Amygdala (tissue), 56 donors: ENCODE measurements at places on chromosomes 4 and X.

DNA sequence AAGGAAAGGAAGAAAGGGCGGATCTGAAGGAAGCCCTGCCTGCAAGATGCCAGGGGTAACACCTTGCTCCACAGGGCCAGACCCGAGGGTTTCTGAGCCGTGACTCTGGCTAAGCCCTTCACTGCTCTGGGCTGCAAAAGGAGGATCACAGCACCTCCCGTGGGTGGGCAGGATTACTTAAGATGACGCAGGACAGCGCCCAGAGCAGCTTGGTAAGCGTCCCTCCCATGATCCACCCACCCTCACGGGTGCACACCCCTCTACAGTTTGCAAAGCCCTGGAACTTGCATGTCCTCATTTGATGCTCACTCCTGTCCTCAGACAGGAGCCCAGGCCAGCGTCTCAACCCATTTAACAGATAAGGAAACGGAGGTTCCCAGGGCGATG, 64.9 kb downstream of the CRMP1 start:
- no peak for DNase-seq

- DNase-seq = no peak
These were observed 121.8 kb downstream of the TSPAN5 start for GRCh38 chr4:98536631-98537030.

DNA sequence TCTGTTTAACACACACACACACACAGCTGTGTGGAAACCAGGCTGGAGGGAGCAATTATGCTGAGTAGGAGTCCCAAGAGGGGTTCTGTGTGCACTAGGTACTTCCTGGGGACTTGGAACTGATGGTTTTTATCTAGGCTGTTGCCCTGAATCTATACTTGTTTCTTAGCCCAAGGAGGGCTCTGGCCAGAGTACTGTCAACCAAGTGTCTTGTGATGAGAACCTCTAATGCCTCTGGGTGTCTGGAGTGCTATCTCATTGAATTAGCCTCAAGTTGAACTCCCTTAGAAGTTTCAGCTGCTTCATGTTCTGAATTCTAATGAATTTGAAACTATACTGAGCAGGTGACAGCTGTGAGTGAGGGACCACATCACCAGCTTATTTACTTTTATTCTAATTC, 16.6 kb downstream of the ARHGAP24 start:
- DNase-seq = no peak

- DNase-seq = no peak
These were observed 120.4 kb downstream of the GATB start for GRCh38 chr4:151640381-151640780.

- DNase-seq = no peak
These were observed 82.8 kb upstream of the NKX1-1 start for GRCh38 chr4:1488831-1489638.

GRCh38 chr4:48483006-48483776, at the start of gene SLC10A4:
TSS of gene SLC10A4 (plus strand) at chr4:48483343. CDS start at chr4:48483562, 219 bp downstream.
- DNase-seq = no peak

DNA sequence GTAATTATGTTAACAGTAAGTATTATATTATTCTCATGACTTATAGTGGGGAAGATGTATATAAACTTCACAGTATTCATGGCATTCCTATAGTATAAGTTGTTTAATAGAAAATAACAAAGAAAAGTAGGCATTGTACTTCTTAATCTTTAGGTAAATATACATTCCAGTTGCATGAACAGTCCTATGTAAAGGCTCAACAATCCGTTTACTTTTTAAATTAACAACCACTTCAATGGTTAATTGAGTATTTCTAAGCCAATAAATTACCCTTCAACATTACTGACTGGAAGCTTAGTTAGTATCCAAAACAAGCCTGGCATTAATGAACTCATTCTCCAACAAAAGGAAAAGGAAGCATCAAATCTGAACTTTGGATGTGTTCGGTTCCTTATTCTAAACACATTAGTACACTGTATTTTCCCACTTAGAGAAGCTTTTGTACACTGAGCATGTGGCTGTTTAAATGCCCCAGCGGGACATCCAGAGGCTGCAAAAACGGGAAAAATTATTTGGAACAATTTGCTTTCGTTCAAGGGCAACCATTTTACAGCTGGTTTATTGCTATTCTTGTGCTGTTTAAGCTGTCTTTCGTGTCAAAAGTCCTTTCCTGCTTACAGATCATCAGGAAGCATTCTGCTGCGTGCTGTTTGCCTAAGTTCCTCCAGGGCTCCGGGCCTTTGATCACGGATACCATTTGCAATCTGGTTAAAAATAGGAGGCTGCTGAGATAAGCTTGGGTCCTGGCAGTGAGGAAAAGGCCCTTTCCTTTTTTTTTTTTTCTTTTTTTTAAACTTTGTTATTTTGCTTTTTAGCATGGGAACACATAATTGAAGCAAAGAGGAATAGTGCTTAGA, 460.3 kb downstream of the SPRY1 start:
- no peak for DNase-seq

DNA sequence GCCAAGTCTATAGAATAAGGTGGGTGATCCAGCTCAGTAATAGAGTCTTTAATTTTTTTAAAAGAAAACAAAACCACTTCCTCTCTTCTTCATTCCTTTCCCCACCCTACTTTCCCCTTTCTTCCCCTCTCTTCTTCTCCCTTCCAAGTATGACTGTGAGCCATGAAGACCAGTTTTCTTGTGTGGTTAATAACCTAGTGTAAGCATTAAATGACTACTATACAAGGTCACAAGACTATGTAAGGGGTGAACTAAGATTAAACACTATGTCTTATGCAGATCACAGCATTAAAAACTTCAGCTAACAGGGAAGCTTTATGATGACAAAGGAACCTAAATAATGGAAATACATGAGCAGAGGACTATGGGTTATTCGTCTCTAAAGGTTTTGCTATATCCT, 135.4 kb downstream of the GUCY2F start:
- DNase-seq = no peak

- no peak for DNase-seq
These were observed 11.7 kb upstream of the MAEA start for GRCh38 chr4:1277667-1278665.

GRCh38 chrX:78923198-78924015, 21.8 kb upstream of the P2RY10 start:
- DNase-seq = no peak

DNA sequence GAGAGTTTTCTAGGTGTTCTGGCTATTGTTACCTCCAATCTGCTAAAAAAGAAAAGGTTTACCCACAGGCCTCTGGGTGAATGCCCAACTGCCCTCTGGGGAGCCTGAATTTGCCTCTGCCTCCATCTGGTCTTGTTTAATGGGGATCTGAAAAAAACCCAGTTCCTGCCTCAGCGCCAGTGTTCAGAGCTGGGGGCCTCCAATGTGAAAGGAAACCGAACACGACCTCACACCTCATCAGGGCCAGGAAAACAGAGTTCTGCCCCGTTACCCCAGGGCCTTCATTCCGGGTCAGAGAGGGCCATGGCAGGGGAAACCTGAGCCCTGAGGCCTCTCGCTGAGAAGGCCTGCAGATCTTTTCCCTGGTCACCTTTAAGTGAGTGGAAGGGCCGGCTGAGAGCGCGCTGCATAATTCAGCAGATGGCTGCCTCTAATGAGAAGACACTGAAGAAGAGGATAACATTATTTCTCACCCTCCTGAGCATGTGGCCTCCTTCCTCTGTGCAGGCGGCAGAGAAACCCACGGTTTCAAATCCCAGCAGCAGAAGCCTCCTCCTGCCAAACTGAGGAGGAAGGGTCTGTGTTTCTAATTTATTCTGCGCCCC, 6.8 kb downstream of the SEPTIN6 start:
- DNase-seq = no peak

DNA sequence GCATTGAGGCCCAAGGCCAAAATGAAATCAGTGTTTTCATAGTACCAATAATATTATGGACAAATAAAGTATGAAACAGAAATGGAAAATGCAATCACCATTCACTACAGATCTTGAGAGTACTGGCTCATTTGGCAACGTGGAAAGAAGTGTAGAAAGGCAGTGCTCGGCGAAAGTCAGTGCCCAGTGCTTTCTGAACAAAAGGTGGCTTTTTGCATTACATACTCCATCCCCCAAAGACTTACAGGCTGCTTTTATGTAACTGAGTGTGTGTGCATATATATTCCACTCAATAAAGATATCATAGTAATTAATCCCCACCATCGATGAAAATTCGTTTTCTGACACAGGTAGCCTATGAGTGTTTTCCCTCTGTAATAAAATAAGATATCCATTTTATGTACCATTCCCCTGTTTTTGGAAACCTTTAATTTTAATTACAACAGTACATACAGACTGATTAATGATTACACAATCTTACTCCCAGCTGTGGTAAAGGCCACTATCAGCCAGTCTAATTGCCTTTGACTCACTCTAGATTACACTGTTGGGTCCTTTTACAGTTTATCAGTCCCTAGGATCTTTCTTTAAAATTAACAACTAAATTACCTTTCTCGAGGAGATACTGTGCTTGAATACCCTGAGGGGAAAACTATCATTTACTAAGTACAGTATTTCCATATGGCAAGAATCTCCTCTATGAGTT, 65.9 kb downstream of the MAD2L1 start:
- DNase-seq = no peak

GRCh38 chr4:103197765-103198110, 405 bp downstream of the CENPE start:
- DNase-seq = no peak

- DNase-seq = no peak
These were observed 76.1 kb downstream of the AMMECR1 start for GRCh38 chrX:110241816-110242215.

GRCh38 chrX:11666952-11667685, 1.4 kb upstream of the ARHGAP6 start:
- DNase-seq = no peak

GRCh38 chr4:103720661-103721060, 876 bp upstream of the TACR3 start:
- DNase-seq = no peak

GRCh38 chrX:44055638-44056037, 82.4 kb upstream of the NDP start:
- no peak for DNase-seq

DNA sequence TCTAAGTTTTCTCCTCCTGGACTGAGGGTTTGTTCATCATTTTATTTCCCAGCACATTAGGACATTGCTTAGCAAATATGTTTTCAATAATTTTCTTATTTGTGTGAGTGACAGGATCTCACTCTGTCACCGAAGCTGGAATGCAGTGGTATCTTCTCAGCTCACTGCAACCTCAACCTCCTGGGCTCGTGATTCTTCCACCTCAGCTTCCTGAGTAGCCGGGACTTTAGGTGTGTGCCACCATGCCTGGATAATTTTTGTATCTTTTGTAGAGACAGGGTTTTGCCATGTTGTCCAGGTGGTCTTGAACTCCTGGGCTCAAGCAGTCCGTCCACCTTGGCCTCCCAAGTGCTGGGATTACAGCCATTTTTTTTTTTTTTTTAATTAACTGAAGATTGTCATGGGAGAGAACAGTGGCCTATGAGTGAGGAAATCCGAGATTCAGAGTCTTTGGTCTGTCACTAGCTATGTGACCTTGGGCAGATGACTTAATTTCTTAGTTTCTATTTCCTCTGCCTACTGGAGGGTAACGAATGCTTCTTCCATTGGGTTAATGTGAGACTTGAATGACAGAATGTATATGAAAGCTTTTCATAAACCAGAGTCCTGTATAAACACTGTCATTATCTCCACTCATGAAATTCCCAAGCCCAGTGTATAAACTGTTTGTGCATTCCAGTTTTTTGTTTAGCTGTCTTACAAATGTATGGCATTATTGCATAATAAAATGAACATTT, 23.9 kb downstream of the MOB1B start:
- DNase-seq = no peak

DNA sequence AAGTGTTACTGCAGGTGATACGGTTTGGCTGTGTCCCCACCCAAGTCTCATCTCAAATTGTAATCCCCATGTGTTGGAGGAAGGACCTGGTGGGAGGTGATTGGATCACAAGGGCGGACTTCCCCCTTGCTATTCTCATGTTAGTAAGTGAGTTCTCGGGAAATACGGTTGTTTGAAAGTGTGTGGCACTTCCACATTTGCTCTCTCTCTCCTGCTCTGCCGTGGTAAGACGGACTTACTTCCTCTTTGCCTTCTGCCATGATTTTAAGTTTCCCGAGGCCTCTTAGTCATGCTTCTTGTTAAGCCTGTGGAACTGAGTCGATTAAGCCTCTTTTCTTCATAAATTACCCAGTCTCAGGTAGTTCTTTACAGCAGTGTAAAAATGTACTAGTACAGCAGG, 65.2 kb upstream of the SLC7A11 start:
- DNase-seq = no peak

- no peak for DNase-seq
These were observed 66.4 kb upstream of the OR13H1 start for GRCh38 chrX:131477498-131477897.

GRCh38 chr4:76585897-76586360, 150.9 kb downstream of the SHROOM3 start:
- peak; percentile 4 for DNase-seq

- no peak for DNase-seq
These were observed 14.8 kb upstream of the LAP3 start for GRCh38 chr4:17562157-17562556.

DNA sequence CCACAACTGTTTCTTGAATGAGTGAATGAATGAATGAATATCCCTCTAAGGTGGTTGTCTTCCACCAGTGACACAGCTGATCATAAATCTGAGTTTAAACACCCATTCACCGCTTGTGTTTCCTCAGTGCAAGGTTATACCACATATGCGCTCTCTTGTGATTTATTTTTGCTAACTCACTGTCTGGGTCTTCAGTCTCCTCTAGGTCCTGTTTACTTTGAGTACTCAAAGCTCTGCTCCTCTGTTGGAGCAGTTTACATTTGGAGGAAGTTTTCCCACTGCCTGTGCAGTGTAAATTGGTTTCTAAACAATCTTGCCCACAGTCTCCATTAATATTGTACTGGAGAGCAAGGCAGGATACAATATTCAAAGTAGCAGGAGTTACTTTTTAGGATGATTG, 212.6 kb upstream of the JADE1 start:
- DNase-seq = no peak

DNA sequence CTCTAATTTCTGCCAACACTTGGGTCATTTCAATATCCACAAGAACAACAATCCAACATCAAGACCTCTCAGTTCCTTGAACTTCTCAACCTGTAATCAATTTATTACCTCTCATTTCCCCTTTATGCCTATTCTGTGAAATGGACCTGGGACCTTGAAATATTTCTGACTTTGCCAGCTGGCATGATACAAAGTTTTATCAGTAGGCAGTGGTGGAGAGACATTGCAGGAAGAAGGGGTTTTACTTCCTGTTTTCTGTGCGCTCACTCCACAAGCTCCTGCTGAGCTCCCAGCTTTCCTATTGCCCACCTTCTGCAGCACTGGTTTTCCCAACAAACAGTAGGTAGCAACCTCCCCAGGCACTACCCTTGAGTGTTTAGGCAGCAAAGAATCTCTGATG, 3.5 kb upstream of the ARHGEF6 start:
- DNase-seq = no peak

GRCh38 chr4:70603856-70604255, 11.8 kb downstream of the AMBN start:
- no peak for DNase-seq

GRCh38 chr4:162972661-162973330, 193.9 kb downstream of the NAF1 start:
- no peak for DNase-seq
